ENCODE measurements at places on chromosomes 4 and X.

- DNase-seq = no peak
Observed at GRCh38 chr4:102575369-102576129, 74.4 kb downstream of the NFKB1 start.

DNA sequence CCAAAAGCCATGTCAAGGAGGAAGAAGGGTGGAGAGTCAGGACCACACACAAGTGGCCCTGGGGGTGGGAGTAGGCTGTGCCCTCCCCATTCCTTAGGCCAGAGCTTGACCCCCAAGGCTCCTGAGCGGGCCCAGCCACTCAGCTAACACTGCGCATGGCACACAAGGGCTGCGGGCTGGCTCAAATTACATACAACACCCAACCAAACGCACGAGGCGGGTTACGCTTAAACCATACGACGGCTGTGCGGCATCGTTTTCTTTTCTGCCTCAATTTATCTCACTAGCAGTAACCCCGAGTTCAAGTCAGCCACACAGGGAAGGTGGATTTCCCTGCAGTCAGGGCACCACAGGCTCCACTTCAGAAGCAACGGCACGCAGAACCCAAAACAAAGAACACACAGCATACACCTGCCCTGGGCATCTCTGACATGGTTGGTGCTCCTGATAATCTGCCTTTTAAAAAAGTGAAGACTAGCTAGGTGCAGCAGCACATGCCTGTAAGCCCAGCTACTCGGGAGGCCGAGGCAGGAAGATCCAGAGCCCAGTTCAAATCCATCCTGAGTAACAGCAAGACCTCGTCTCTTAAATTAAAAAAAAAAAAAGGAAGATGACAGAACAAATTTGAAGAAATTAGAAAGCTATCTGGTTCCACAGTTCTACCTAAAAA lies 2.9 kb downstream of the GAK start:
- no peak for DNase-seq

GRCh38 chr4:134337574-134337973 lies 136.0 kb upstream of the PABPC4L start:
- DNase-seq = no peak

- no peak for DNase-seq
Observed at GRCh38 chr4:77582711-77583110, 22.9 kb upstream of the CXCL13 start.

- no peak for DNase-seq
Observed at GRCh38 chr4:40613456-40613855, 16.2 kb downstream of the RBM47 start.

GRCh38 chr4:88522702-88523324 lies 763 bp downstream of the PYURF start:
- DNase-seq = no peak

DNA sequence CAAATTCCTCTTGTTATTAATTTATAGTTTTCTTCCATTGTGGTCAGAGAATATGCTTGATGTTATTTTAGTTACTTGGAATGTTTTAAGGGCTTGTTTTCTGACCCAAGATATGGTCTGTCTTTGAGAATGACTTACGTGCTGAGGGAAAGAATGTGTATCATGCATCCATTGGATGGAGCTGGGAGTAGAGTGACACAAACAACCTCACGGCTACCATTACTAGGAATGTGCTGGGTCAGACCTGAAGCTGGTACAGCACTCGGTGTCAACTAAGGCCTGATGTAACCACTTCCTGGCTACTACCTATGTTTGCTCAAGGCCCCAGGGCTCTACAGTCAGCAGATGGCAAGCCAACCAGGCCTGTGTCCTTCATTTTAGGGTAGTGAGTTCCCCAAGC lies 257.8 kb downstream of the FAT4 start:
- DNase-seq = no peak

- no peak for DNase-seq
Observed at GRCh38 chr4:87345139-87345538, 22.5 kb upstream of the HSD17B13 start.

- no peak for DNase-seq
Observed at GRCh38 chr4:164807611-164808010, 53.7 kb downstream of the SMIM31 start.

DNA sequence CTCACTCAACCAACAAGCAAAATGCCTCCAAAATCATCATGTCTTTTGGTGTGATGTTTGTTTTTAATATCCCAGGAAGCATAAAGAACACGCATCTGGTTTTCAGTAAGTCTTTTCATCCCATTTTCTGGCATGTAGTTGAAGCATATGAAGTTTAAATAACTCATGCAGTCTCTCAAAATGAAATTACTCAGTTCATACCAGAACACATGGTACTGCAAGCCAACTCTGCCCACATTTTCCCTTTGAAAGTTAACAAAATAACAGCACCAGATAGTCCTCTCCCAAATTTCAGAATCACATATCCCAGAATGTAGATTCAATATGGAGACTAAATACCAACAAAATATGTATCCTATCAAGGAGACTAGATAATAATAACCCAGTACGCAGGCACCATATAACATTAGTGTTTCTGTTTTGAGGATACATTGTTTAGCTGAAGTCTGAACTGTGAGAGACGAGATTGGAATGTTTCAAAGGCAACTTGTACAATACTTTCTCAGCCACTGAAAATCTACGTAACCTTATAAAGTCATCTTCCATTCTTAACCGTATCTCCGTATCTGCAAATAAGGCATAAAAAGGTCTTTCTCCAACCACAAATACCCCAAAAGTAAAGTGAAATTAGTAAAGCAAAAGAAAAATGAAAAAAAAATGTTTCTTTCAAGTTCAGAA lies 23.1 kb downstream of the CORIN start:
- no peak for DNase-seq

- DNase-seq = no peak
Observed at GRCh38 chrX:134810211-134810610, 151.9 kb upstream of the PLAC1 start.

DNA sequence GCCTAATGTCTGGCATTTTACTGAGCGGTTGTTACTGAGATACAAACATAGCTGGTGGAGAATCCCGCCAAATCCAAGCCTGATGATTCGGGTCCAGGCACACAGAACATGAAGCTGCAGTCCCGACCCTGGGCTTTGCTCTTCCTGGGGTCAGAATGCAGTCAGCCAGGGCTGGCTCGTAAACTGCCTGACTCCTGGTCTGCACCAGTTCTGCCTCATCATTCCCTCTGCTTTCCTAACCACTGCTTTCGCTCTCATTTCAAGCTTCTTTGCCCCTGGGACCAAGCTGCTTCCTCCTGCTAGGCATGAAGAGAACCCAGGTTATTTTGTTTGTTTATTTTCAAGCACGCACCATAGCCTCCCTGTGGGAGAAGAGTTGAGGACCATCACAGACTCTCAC lies 39.3 kb downstream of the GATB start:
- DNase-seq = no peak

DNA sequence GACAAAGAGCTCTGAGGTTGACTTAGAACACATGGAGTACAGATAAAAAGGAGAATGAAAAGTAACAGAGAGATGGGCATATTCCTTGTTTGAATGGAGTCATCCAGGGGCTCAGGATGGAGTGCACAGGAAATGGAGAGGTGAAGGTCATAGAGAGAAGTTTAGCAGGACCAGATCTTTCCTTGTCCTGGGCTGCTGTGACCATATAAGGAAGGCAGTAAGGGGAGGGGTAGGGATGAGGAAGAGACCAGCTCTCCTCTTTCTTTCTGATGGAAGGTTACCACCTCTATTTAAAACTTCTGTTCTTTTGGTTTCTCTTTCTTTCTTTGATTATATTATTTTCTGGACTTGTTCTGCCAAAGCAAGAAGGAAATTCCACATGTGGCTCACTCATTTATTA lies 27.0 kb downstream of the AR start:
- no peak for DNase-seq

DNA sequence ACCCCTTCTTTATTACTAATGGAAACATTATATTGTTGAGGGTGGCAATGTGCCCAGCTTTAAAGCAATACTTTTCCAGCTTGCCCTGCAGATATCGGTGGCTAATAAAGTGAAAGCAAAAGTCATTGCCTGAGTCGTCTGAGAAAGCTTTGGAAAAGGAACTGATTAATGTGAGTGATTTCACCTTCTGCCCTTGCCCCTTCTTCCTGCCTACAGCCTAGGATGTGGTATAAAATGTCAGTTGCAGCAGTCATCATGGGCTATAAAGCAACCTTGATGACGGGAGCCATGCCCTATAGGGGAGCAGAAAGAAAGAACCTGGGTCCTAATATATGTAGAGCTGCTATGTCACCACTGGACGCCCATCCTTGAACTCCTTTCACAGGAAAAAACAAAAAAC lies 132.4 kb upstream of the USP9X start:
- DNase-seq = no peak

DNA sequence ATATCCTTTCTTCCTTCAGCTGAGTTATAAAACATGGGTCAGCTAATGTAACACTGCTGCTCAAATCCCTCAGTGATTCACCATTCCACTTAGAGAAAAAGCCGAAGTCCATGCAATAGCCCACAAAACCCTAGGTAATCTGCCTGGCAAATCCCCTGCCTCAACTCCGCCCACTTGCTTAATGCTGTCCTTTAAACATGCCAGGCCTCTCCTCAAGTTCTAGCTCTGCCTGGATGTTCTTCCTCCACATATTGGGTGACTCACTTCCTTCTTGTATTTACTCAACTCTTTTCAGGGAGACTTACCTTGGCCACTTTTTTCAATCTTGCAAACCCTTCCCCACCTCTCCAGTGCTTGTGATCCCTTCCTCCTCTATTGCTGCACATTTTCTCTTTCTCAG lies 89.8 kb downstream of the EMCN start:
- DNase-seq = peak; percentile 41

GRCh38 chrX:40013266-40014195 lies 84.2 kb downstream of the BCOR start:
- DNase-seq = no peak

Measured in fibroblast of the conjunctiva (primary cell).